ENCODE measurements at places on chromosomes 5 and 9.
A peak's percentile ranks its signal among the peaks of the same experiment; 100 is the strongest.

- DNase-seq: peak; percentile 58
Measured at GRCh38 chr5:132466433-132467286, 23.9 kb downstream of the IRF1 start.

GRCh38 chr9:75983319-75984045 is 93.0 kb downstream of the PCSK5 start:
- DNase-seq: no peak

GRCh38 chr5:52119768-52120167 is 667.9 kb upstream of the ITGA1 start:
- no peak for DNase-seq

DNA sequence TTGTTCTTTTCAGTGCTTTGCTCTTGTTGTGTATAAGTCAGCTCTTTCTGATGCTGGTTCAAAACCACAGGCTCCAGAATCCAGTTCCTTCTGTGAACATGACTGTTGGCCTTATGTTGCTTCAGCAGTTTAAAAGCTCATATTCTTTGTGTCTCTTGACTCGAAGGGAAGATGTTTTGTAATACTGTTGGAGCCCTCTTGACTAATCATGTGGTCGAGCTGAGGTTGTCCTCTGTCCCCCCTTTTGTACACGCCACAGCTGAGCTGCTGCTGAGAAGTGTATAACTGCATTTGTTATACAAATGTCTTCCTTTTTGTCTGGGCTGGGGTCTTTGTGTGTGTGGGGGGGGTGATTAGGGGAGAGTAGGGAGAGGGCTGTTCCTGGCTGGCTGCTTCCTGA is 35.8 kb downstream of the SLC36A1 start:
- DNase-seq: peak; percentile 24

DNA sequence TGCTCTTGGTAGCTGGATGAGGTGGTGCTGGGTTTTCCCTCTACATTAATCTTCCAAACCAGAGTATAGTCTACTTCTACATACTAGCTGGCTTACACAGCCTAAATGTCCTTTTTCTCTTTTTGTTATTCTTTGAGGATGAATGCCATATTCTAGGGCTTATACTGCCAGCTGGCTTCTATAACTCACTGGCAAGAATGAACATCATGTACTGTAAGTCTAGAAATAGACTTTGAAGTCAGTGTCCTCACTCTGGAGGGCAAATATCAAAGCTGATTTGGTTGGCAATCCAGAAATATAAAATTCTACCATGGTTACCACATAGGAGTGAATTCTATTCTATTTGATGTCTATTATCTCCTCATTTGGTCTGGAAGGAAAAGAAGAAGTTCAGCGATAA is 251.7 kb upstream of the TYRP1 start:
- no peak for DNase-seq

DNA sequence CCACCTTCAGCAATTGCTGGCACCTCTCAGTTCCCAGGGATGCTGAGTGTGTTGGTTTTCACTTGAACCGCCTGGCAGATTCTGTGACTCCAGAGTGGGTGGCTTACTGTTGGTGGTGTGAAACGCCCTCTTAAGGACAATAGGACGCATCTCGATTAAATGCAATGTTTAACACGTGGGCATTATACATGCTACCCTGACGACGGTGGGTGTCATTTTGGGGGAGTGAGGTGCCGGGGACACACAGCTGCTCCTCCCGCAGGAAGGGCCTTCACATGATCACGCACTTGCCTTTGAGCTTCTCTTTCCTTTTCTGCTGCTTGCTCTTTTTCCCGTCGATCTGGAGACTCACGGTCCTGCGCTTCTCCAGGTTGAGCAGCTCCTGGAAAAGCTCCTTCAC is 29.7 kb downstream of the DIRAS2 start:
- DNase-seq: no peak
